ENCODE measurements at places on chromosomes 5 and 9.

DNA sequence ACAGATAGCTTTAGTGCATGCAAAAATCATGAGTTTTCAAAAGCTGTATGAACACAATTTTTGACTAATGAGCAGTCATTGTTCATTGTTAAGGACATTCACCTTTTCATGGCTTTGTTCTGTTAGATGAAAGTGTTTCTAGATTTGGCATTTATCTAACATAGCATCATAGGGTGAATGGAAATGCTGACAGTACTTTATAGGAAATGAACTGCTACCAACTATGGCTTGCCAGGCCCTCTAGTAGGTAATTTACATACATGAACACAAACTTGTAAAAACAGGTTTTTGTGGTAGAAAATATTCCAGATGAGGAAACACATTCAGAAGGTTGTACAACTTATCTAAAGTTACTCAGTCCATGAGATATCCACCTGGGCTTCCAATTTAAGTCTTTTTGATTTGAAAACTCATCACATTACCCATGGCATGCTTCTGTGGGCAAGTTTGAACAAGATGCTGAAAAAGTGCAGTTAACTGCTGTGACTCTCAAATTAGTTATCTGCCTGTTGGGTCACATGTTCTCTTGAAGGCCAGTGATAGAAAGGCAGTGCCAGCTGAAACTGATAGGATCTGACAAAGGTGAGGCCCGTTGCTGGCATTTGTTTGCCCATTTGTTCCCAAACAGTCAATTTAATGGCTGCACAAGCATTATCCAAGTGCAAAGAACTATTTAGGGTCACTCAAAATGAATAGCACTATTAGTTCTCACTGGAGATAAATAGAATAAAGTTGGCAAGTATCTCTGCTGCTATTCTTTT lies 399.1 kb downstream of the MAN2A1 start:
- DNase-seq = no peak

DNA sequence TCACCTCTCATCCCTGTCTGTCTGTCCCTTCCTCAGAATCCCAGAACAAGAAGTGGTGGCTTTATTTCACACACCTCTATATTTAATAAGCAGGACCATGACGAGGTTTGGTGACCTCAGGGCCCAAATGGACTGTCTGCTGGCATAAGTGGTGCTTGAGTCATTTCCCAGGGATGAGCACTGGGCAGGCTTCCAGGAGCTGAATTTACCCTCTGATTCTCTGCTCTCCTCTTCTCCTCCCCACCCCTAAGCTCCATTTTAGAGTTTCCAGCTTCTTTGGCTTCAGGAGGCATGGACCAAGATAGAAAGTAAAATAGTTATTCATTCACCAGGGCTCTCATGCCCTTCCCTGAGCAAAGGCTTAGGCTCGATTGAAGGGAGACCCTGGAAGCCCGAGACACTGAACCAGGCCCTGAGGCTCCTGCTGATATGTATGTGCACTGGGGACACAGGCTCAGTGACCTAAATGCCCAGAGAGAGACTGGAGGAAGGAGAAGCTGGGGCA lies 69.1 kb downstream of the PPARGC1B start:
- DNase-seq = no peak

GRCh38 chr5:175695161-175696126 lies 37.6 kb downstream of the HRH2 start:
- DNase-seq = no peak

DNA sequence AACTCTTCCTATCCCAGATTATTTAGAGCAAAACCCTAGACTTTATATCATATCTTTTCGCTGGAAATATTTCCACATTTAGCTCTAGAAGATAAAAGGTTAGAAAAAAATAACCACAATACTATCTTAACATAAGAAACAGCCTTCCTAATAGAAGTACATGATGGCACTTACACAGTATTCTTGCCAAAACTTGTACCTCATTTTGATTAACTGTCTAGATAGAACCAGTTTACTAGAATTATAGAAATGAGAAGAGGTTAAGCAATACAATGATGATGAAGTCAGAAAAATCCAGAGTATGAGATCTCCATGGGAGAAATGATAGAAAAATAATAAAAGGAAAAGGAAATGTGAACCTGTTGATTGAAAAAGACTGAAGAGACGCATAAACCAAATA lies 63.1 kb downstream of the SLC12A2 start:
- DNase-seq = peak; percentile 4

DNA sequence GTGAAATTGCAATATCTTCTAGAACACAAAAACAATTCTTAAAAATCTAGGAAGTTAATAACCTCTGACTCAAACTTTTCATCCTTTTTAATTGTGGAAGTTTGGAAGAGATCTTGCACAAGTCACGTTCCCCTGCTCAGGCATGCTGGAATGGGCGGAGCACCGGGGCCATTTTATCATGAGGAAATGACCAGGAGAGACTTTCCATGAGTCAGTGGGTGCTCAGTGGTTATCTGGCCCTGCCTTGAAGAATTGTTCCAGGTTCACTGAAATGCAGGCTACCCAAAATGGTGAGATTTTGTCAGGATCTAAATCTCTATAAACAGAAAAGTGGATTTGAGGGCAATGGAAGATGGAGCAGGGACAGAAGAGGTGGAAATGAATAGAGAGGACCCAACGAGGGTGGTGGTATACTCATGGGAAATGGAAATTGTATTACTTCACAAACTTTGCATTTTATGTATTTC lies 61.2 kb downstream of the FYB1 start:
- no peak for DNase-seq

GRCh38 chr5:52150501-52150900 lies 637.2 kb upstream of the ITGA1 start:
- DNase-seq = no peak

DNA sequence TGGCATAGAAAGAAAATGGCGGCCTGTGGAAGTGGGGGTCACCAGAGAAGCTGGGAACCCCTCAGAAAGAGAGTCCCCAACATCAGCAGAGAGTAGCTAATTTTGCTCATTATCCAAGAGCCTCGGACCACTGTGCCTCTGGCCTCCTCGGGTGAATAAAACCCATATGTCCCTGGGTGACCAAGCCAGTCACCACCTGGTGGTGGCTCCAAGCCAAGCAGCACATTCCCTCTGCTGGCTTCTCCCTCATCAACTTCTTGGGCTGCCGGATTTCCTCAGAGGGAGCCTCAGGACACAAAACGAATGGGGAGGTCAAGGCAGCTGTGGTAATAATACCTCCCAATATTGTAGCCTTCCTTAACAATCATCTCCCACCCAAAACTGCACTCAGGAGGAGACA lies 242.5 kb downstream of the NFIB start:
- no peak for DNase-seq

DNA sequence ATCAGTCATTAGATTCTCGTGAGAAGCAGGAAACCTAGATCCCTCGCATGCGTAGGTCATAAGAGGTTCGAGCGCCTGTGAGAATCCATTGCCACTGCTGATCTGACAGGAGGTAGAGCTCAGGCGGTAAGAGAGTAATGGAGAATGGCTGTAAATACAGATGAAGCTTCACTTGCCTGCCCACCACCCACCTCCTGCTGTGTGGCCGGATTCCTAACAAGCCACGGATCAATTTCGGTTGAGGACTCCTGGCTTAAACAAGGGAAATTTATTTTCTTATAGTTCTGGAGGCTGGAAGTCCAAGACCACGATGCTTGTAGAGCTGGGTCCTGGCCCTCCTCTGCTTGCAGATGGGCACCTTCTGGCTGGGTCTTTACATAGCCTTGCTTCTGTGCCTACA lies 200.4 kb downstream of the PCSK5 start:
- no peak for DNase-seq

DNA sequence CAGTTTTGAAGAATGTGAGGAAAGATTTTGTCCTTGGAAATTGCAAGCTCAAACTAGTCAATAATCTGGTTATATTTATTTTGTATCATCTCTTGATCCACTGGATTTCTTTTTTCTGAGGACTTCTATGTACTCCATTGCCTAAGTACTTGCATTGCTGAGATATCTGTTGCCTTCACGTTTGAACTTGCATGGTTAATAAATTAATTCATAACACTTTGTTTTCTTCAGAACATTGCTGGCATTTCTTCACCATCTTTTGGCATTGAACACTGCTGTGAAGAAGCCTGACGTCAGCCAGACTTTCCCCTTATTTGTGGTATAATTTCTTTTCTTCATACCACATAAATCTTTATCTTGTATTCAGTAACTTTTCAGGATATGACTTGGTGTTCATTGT lies 246.0 kb upstream of the KIF2A start:
- DNase-seq = no peak

DNA sequence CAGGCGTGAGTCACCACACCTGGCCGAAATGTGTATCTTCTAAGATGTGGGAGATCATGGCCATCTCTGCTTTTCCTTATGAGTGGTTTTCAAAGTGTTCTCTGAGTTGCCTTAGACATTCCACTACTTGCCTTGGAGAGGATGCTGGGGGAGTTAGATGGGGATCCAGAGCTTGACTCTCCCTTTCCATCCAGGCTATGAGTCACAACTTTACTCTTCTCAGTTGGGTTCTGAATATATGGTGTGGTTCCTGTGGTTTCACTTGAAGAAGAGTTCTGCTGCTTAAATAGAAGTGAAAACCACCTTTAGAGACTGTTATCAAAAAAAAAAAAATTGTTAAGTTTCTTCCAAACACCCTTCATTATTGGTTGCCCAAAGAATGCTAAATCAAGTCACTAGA lies 217.6 kb downstream of the ZNF608 start:
- no peak for DNase-seq

DNA sequence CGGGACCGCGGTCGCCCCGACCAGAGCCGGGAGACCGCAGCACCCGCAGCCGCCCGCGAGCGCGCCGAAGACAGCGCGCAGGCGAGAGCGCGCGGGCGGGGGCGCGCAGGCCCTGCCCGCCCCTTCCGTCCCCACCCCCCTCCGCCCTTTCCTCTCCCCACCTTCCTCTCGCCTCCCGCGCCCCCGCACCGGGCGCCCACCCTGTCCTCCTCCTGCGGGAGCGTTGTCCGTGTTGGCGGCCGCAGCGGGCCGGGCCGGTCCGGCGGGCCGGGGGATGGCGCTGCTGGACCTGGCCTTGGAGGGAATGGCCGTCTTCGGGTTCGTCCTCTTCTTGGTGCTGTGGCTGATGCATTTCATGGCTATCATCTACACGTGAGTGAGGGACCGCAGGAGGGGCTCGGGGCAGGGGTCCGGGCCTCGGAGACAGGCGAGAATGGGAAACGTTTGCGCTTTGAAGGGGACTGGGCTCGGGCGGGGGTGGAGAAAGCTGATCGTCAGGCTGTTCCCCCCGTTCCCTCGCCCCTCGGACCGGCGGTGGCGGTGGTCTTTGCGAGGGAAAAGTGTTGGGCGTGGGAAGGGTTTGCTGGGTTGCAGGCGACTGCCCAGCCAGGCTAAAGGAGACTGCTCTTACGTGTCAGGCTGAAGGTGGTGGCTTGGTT lies 457 bp downstream of the UGCG start:
- no peak for DNase-seq

- DNase-seq = no peak
These were observed 18.6 kb downstream of the C9orf57 start for GRCh38 chr9:72041775-72042194.

- DNase-seq = no peak
These were observed 264.4 kb upstream of the MSX2 start for GRCh38 chr5:174459832-174460448.

- DNase-seq = no peak
These were observed 205.0 kb upstream of the DMRTA1 start for GRCh38 chr9:22241611-22242010.

DNA sequence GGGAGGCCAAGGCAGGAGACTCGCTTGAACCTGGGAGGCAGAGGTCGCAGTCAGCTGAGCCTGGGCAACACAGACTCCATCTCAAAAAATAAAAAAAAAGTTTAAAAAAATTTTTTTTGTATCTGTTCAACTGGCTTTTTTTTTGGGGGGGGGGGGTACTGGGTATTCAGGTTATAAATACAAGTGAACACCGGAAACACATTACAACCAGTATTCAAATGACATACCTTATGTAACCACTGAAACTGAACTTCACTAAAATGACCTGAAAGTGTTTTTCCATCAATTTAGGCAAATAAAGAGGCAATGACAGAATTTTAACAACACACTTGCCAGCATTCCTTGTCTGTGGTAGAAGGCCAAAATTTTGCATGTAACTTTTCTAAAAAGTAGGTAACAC lies 33.5 kb downstream of the STRBP start:
- no peak for DNase-seq

GRCh38 chr9:137761032-137761431 lies 116.5 kb upstream of the CACNA1B start:
- DNase-seq = no peak

DNA sequence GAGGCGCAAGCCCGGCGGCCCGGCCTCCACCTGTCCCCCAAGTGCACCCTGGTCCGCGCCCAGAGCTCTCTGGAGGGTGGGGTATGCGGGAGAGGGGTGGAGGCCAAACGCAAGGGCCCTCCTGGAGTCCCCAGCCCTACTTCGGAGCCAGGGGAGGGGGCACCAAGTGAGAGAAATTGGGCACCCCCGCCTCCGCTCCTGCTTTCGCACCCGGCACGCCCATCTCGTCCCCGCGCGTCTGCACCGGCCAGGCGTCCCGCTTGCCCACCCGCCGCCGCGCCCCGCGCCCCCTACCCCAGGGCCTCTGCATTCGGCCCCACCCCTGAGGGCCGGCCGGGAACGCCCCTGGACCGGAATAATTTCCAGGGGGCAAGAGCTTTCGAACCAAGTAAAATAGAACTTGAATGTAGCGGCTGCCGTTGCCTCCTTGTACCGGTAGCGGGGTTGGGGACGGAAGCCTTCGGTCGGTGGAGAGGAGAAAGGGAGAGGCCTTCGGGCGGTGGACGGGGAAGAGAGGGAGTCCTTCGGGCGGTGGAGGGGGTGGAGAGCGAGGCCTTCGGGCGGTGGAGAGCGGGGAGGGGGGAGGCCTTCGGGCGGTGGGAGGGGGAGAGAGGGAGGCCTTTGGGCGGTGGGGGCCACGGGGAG lies 694 bp upstream of the PHPT1 start:
- no peak for DNase-seq

Measured in midbrain (tissue), 1 donor.